ENCODE measurements at places on chromosomes 3 and 15. TPM values are rescaled to one million over a fixed set of nuclear protein-coding genes. Genes with fewer than 3 reads are reported as not detected.

COL8A1 gene
- polyA plus RNA-seq, result not detected

GPR62 gene
- polyA plus RNA-seq, result not detected

DNA sequence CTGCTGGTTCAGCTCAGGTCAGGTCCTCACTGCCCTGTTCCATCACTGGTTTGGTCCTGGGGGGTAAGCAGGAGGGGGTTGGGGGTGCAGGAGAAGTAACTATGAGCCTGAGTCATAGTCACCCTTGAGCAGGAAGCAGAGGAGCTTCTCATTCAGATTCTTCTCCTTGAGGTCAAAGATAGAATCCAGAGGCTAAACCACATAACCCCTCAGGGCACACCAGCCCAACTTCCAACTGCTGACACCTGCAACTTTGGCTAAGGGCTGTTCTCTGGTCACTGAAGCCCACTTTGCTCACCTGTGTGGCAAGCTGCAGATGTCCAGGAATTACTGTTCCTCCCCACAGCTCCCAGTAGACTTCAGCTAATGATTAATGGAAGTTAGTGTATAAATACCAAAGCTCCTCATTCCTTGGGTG is 48.8 kb upstream of the LRRFIP2 start:
- DNase-seq, result no peak

- no peak for DNase-seq
These were observed 7.1 kb upstream of the PLCB2 start for GRCh38 chr15:40314723-40315276.

- no peak for DNase-seq
These were observed 158.0 kb upstream of the UBE2E1 start for GRCh38 chr3:23647706-23648258.

- no peak for DNase-seq
These were observed 103.5 kb upstream of the UBE2E2 start for GRCh38 chr3:23099677-23100076.

GRCh38 chr15:45586125-45586524 is 1.1 kb upstream of the BLOC1S6 start:
- no peak for DNase-seq

DNA sequence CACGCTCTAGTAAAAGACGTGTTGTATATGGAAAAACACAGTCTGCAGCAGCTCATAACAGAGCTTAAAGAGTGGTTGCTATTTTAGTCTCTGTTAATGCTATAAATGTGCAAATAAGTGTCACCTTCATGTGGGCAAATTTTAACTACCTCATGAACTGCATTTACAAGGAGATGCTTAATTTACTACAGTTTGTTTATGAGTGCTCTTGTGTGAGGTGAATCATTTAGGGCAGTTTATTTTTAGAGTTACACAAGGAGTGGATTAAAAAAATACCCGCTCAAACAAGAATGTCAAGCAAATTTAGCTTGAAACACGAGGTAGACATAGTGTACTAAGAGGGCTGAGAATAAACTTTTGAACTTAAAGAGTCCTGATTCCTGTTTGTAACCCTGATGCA is 579.0 kb downstream of the MFSD1 start:
- no peak for DNase-seq

- no peak for DNase-seq
These were observed 1.8 kb downstream of the HDGFL3 start for GRCh38 chr15:83205725-83206324.

Measured in naive thymus-derived CD8-positive, alpha-beta T cell (primary cell).